Ovary (tissue), 10 donors: ENCODE measurements at places on chromosomes 7 and 10. TPM values are rescaled to one million over a fixed set of nuclear protein-coding genes. Genes with fewer than 3 reads are reported as not detected.

ASZ1 gene
- not detected for total RNA-seq

RBAK gene
- total RNA-seq = 7.7 TPM

TMEM26 gene
- 1.1 TPM for total RNA-seq

GRCh38 chr7:18693406-18693805 is 197.9 kb downstream of the HDAC9 start:
- no peak overlapping the region for H3K4me3 ChIP-seq
- H3K4me1 ChIP-seq = no peaks in the 10 kb centered on the region

- H3K4me1 ChIP-seq = peaks cover 7% of the 10 kb centered on the region
- no peak overlapping the region for H3K4me3 ChIP-seq
- DNase-seq = no peak
- no peaks in the 10 kb centered on the region for H3K27me3 ChIP-seq
These were observed 369.6 kb downstream of the FRMD4A start for GRCh38 chr10:13961097-13961496.
